ENCODE measurements at places on chromosomes 2 and 18.

- DNase-seq, result no peak
These were observed 91.9 kb upstream of the STK17B start for GRCh38 chr2:196263181-196263747.

DNA sequence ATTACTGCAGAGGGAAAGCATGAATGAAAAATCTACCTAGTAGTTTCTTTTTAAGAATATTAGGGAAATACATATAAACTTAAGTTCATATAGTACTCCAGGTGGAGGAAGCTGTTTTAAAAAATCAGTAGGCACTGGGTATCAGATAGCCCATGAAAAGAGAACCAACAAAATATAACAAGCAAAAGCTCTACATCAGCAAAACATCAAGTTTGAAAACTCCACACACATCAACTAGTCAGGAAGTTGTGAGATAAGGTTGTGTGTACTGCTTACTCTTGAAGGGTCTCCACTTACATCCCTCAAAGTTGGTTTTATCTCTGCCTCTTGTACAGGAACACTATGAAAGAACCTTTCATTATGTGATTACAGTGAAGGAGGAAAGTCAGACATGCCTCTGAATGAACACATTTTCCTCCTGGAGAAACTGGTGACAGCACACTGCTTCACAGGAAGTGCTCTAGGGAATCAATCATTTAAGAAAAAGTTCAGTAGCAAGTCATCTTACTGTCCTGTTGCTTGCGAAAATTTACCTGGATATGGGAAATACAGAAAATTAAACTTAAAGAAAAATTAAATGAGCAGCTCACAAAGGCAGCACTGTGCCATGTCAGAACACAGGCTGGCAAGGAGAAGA, 57.7 kb downstream of the THADA start:
- DNase-seq, result no peak

DNA sequence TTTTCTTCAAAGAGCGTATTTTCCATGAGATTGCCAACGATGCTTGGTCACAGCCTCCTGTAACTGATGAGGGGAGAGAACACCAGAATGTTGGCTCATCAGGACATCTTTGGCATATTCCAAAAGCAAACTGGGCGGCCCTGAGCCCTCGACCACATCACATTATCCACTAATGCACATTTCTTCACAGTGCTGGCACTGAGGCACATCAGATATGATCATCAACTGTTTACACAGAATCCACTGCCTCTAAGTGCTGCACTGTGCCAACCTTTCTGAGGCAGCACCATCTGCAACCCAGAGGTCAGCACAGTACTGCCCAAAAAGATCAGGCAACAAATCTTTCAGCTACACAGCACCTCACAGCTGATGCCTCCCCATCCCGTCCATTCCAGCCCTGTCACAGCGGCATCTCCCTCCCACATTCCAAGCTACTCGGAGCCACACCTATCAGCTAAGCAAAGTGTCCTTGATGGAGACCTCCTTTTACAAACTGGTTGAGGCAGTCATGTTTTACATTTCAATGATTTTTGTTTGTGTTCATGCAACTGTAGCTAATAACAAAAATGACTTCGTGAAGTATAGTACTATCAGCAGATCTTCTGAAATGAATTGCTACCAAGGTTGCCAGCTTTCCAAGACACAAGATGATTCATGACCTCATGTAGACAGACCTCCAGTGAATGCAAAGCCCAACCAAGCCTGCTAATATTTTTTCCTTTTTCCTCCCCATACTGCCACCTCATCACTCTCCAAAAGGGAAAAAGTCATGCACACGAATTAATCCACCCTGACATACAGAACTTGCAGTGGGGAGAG, 32.3 kb downstream of the MYO5B start:
- DNase-seq, result no peak

- no peak for DNase-seq
These were observed 4.8 kb downstream of the IL36A start for GRCh38 chr2:113010088-113010487.

GRCh38 chr2:144456680-144457079, 63.2 kb downstream of the ZEB2 start:
- no peak for DNase-seq

GRCh38 chr2:227884511-227884947, 13.1 kb downstream of the DAW1 start:
- peak; percentile 57 for DNase-seq

DNA sequence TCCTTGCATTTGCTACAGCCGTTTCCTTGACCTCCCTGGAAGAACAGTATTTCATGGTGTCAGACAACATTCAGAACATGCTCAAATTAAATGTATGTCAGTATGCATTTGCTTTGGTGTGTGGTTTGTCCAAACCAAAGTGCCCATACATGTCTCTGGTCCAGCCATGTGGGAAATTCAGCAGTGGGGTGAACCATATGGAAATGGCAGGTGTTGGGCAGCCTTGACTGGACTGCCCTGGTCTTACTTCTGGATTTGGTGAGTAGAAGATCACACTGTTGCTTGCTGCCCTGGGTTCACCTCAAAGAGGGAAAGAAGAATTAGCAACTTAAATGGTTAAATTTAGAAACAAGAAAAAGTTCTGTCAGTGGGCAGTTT, 84.5 kb downstream of the MSH2 start:
- DNase-seq, result no peak

DNA sequence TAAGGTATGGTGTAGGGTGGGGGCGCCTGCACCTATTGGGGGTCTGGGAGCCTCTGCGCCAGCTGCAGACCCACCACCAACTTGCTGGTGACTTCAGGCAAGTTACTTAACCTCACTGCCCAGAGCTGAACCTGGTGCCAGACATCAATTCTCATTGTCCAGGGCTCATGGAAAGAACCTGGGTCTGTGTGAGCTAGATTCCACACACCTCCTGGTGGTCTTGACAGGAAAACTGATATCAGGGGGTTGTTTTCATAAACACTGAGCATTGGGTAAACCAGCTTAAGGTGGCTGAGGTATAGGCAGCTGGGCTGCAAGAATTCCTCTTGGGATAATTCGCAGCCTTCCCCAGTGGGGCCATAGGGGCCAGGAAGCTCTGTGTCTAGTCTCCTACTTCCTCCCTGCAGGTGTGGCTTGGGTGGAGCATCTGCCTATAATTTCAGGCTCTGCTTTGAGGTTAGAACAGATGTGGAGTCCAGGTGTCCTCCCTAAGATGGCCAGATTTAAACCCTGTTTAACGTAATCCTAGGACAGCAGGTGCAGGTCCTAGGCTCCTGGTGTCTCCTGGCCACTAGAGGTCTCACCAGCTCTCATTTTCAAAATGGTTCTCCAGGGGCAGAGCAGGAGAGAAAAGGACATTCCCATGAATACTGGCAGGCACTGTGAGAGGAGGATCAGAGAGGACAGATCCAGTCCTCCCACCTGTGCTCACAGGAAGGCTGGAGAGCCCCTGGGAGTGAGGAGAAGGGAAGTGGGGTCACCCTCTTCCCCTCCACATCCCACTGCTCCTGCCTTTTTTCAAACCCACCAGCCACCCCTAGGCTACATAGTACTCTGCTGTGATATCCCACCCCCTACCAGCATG, 100.4 kb upstream of the SMAD2 start:
- peak; percentile 46 for DNase-seq

DNA sequence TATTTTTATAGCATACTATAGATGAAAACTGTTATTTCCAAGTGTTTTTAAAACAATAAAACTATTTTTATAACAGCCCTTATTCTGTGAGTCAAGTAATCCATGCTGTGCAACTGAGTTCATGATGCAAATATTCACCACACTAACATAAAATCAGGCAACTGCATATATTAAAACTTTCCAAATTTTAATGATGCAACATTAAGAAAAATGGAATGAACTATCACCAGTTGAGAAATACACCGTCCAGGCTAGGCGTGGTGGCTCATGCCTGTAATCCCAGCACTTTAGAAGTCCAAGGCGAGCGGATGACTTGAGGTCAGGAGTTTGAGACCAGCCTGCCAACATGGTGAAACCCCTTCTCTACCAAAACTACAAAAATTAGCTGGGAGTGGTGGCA, 114.5 kb downstream of the CDH2 start:
- DNase-seq, result no peak

GRCh38 chr2:69559442-69560146, 83.9 kb downstream of the AAK1 start:
- peak; percentile 41 for DNase-seq

DNA sequence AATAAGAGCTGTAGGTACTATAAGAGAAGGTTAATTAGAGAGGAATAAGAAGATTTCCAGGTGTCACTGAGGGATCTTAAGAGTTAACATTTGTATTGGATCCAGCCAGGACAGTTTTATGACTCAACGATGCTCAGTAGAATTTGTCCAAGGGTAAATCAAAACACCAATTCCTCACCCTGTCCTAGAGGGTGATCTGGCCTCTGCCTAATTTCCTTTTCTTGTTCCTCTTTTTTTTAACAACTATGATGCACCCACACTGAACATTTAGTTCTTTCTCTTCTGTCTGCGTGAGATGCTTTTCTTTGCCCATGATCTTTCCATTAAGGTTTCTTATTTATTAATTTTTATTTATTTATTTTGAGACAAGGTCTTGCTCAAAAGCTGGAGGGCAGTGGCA, 92.0 kb downstream of the PMS1 start:
- DNase-seq, result no peak

- no peak for DNase-seq
These were observed 29.7 kb downstream of the DNMT3A start for GRCh38 chr2:25311865-25312575.

DNA sequence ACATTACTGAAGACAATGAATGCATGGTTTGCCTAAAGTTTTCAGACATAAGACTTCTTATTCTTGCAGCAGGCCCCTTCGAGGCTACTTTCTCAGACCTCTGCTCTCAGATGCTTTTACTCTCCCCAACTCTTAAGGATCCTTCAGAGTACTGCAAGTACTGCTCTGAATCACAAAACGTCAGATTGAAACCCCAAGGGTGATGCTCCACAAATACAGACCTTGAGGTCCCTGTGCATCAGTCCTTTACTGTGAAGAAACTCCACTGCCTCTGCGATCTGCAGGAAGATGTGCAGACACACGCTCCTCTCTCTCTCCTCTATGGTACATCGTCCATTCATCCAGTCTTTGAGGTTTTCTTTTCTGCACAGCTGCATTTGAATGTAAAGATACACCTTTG, 52.8 kb downstream of the EIF2AK3 start:
- DNase-seq, result no peak

GRCh38 chr2:101679037-101679726, 18.3 kb upstream of the MAP4K4 start:
- no peak for DNase-seq

- no peak for DNase-seq
These were observed 63.3 kb upstream of the UGP2 start for GRCh38 chr2:63778391-63778790.

DNA sequence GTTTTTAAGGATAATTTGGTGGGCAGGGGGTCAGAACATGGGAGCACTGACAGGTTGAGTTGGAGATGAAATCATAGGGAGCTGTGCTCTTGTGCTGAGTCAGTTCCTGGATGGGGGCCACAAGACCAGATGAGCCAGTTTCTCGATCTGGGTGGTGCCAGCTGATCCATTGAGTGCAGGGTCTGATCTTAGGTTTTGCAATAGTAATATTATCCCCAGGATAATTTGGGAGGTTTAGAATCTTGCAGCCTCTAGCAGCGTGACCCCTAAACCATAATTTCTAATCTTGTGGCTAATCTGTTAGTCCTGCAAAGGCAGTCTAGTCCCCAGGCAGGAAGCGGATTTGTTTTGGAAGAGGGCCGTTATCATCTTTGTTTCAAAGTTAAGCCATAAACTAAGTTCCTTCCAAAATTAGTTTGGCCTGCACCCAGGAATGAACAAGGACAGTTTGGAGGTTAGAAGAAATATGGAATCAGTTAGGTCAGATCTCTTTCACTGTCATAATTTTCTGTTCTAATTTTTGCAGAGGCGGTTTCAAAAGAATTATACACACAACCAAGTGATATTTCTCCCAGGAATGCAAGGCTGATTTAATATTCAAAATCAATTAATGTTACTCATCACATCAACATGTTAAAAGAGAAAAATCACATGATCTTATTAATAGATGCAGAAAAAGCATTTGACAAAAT, 23.0 kb downstream of the DBI start:
- no peak for DNase-seq

GRCh38 chr2:118460425-118460824, 372.2 kb downstream of the INSIG2 start:
- no peak for DNase-seq

- no peak for DNase-seq
These were observed 180.9 kb downstream of the PDE1A start for GRCh38 chr2:182245963-182246362.

DNA sequence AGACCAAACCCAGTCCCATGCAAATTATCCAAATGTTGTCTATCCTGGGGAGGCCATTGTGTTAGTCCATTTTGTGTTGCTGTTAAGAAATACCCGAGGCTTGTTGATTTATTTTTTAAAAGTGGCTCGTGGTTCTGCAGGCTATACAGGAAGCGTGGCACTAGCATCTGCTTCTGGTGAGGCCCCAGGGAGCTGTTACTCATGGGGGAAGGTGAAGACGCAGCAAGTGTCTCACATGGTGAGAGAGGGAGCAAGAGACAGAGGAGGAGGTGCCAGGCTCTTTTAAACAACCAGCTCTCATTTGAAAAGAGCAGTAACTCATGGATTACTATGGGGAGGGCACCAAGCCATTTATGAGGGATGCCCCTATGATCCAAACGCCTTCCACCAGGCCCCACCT, 80.3 kb upstream of the ARL4C start:
- DNase-seq, result no peak

DNA sequence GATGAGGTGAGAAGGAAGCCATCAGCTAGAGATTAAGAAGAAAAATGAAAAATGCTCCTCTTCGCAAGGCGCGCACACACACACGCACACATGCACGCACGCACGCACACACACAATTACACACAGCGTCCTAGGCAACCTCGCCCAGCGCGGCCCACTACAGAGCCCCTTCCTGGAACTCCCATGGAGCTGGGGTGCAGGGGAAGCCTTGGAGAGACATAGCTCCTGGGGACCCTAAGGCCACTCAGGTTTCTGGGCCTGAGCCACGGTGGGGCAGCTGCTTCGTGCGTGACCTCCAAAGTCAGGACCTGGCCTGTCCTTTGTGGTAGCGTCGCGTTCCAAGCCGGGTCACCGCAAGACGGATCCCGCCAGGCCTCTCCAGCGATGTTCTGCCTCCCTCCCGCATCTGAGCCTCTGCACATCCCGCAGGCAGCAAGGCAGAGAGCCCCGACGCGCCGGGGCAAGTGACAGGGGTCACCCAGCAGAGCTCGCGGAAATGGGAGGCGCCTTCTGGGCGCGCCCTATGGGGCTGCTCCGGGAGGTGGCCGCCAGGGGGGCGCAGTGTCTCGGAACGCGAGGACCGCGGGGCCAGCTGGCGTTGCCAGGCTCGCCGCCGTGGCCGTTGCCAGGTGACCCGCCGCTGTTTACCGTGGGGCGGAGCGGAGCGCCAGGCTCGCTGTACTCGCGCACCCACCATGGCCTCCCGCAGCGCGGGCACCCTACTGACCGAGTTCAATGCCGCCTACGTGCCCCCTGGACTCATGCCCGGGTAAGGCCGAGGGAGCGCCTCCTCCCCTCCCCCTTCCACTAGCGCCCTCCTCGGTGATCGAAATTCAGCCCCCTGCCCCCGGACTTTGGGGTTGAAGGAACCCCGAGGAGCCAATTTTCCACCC, 79.0 kb downstream of the CIB4 start:
- DNase-seq, result no peak

- peak; percentile 45 for DNase-seq
These were observed 63.5 kb upstream of the TAF1B start for GRCh38 chr2:9779596-9780264.

- DNase-seq, result no peak
These were observed 156.4 kb downstream of the SLC39A10 start for GRCh38 chr2:195813421-195813820.

- no peak for DNase-seq
These were observed 18.2 kb upstream of the DAW1 start for GRCh38 chr2:227853204-227853629.

Measured in GM19239 (cell line).